ENCODE measurements at places on chromosomes 7 and 10.

DNA sequence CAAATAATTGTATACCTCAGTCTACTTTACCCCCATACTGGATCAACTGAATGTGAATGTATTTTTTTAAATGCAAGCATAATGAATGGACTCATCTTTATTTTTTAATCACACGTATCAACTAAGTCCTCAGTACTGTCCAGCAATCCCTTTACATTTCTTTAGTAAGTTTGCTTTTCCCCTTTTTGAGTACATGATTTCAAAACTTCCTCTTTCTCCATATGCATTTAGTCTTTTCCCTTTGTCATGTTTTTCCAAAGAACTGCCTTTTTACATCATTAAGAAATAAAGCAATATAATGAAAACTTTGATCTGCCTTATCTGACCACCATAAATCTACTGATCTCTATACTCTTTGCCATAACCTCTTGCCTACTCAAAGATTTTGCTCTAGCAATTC is 182.5 kb upstream of the AKR1E2 start:
- no peak for DNase-seq

- DNase-seq = no peak
Observed at GRCh38 chr7:69678494-69679187, 80.4 kb downstream of the AUTS2 start.

GRCh38 chr7:82384051-82384464 is 59.5 kb downstream of the CACNA2D1 start:
- no peak for DNase-seq

DNA sequence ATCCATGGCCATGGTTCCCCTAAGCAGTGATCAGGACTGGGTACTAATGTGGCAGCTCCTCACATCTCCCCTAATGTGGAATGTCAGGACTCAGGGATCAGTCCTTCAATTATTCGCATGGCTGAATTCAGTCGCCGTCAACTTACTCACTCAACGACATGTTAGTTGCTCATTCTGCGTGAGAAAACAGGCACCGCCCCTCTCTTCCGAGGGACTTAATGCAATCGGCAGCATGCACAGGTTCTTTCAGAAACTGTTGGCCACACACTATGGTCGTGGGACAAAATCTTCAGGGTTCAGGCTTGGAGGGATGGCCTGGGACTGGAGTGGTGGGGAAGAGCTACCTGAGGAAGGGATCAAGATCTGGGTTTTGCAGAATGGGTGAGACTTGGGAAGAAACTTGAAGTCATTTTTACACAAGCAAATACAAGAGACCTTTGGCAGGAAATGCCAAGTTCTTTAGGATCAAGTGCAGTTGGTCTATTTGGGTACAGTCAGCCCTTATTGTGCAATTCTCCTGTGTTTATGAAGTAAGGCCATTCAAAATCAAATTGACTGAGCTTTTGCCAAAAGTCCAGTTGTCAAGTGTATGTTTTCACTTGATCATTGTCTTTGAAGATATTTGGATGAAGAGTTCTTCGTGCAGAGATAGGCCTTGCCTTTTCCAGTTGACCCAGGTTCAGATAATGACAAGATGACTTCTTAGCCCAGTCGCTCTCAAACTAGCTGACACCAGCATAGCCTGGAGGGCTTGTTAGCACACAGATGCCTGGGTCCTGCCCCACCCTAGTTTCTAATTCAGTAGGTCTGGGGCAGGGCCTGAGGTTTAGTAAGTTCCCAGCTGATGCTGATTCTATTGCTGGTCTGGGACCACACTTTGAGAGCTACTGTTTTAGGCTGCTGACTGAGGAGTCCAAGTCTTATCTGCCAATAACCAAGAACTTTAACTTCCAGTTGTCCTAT is 48.5 kb downstream of the LRRC18 start:
- no peak for DNase-seq

DNA sequence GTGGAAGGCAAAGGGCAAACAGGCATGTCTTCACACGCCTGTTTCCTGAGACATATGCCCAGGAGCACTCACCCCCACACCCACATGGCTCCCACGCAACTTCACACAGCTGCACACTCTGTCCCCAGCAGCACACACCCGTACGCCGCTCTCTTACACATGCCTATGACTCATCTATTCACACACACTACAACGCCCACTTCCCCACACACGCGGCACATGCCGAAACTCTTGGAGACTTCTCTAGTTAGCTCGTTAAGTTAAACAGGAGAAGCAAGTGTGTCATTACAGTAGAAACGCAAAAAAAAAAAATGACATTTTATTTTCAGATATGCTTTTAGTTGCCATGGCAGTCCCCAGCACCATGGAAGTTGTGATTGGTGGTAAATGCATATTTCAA is 6.7 kb downstream of the CALN1 start:
- peak; percentile 68 for DNase-seq

DNA sequence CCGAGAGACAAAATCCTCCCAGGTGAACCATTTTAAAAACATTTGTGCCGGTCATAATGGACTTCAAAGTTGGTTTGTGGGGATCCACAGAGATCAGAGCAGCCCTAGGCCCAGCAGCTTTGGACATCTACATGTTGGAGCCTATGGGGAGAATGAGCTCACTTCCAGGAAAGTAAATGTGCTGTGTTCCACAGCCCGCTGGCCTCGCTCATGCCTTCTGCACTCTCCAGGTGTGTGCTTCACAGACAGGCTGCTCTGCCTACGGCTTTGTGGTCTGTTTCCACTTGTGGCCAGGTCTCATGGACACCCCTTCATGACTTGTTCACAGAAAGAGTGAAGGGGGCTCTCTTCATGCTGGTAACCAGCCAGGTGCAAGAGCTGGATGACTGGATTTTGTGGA is 141.6 kb downstream of the ADARB2 start:
- no peak for DNase-seq

- no peak for DNase-seq
Observed at GRCh38 chr7:52209614-52210013, 825.8 kb upstream of the POM121L12 start.

- no peak for DNase-seq
Observed at GRCh38 chr7:80794631-80795573, 123.9 kb downstream of the SEMA3C start.

DNA sequence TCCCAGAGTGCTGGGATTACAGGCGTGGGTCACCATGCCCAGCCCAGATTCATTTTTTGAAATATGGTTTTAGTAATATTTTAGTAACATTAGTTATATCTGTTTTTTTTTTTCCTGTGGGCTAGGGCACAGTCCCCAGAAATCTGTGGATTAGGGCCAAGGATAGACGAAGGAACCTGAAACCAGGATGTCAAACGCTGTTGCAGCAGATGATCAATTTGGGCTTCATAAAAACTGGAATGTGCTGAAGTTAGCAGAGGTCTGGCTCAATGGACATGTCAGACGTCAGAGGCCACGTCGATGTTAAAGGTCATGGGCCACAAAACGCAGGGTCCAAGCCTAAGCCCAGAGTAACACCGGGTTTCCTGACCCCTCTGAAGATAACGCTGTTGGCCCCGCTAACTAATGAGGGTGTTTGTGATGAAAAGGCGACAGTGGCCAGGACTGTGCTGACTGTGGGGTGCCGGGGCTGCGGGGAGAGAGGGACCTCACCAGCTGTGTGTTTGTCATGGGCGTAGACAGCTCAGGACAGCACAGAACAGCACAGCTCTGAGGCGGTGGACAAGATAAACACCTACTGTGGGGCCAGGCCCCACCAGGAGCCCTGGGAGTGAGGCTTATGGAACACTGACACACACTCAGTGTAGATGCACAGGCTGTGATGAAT is 23.8 kb upstream of the GTPBP4 start:
- DNase-seq = no peak

DNA sequence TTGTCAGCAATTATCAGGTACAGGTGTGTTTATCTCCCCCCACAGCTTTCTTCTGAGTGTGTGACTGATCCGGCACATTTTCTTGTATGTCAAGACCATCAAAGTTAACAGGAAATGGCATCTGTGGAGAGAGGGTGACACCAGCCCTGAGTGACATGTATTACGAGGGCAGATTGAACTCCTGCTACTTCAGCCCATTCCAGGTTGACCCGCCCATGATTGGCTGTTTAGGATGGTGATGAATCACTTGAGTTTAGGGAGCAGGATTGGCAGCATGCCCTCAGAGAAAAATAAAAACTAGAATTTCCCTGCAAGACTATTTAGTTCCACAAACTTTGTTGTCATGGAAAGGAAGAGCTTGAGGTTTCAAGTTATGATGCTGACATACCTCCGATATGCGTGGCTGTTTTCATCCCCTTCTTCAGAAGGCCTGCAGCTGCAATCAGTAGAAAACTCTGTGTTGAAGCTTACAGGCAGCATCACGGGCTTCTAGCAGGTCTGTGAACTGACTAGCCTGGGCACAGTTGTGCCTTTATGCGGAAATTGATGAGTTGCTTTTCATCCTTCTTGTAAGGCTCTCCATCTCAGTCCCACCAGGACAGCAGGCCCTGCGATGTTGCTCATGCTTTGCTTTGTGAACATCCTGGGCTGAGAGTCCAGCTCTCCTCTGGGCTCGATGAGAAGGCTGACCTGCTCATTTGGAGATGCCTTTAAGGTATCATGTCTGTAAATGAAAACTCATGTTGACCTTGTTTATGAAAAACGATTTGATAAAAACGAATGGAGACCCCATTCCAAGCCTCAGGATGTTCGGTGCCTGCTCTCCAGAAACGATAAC is 8.0 kb upstream of the CELF2 start:
- DNase-seq = peak; percentile 18

GRCh38 chr10:60728056-60728455 is 50.2 kb upstream of the CDK1 start:
- no peak for DNase-seq

- DNase-seq = no peak
Observed at GRCh38 chr7:94662548-94662947, 6.6 kb upstream of the SGCE start.

GRCh38 chr10:108791030-108791429 is 1132.3 kb downstream of the XPNPEP1 start:
- DNase-seq = no peak

DNA sequence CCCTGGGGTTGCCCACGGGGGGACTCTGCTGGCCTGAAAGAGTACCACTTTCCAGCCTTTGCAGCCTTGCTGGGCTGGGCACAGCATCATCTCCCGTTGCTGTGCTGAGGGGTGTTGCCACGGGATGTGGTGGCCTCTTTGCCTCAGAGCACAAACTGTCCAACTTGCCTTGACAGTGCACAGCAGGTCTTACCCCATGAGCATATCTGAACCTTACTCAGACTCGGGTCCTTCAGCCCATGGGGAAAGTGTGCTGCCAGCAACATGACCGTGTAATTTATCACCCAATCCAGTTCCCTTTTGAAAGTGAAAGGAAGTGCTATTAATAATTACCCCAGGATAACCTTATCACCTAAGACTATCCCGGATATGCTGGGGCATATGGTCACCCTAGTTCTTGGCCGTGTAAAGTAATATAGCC is 46.8 kb downstream of the TBXAS1 start:
- DNase-seq = no peak

GRCh38 chr10:88069338-88069737 is 205.9 kb downstream of the PTEN start:
- no peak for DNase-seq

DNA sequence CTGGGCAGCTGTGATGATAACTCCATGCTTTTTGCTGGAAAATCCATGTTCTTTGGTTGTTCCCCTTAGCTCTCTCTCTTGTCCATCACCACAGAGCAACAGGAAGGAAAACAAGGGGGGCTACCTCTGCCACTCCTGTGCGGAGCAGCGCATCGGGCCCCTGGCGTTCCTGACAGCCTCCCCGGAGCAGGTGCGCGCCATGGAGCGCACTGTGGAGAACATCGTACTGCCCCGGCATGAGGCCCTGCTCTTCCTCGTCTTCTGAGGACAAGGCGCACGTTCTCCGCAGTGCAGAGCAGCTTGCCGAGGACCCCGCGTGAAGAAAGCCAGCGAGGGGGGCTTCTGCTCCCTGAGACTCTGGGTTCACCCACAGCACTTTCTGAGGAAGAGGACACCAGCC is 40.3 kb downstream of the IL15RA start:
- DNase-seq = no peak

- DNase-seq = no peak
Observed at GRCh38 chr10:79335094-79335469, 12.2 kb upstream of the PPIF start.

DNA sequence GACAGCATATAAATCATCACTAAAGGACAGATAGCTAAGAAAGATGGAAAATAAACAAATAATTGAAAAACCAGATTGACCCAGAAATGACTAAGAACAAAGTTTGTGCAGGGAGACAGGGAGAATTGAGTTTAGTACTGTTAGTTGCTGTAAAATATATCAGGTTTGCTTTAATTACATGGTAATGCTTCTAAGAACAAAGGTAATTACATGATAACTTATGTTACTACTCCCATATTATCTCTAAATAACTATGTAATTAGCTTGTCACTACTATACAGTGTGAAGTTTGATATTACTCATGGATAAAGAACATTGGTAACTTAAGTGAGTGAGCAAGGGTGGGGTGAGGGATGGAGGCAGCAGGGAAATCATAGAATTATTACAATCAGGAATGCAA is 135.2 kb upstream of the KAT6B start:
- DNase-seq = no peak

DNA sequence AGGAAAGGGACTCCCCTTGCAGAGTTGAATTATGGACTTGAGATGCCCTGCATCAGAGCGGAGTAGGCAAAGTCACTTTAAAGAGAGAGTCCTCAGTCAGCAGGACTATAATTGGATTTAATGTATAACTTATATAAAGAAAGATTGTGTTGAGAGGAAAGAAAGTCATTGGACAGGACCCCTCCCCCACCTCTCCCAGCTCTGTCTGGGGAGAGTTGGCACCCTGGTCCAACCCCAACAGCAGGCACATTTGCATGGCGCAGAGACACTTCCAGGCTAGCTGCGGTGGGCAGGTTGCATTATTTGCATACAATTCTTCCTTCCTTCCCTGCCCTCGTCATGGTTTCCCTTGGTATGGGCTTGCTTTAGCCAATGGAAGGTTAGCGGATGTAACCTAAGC is 46.1 kb upstream of the NPTX2 start:
- no peak for DNase-seq

GRCh38 chr10:10714327-10714726 is 303.3 kb upstream of the CELF2 start:
- no peak for DNase-seq

DNA sequence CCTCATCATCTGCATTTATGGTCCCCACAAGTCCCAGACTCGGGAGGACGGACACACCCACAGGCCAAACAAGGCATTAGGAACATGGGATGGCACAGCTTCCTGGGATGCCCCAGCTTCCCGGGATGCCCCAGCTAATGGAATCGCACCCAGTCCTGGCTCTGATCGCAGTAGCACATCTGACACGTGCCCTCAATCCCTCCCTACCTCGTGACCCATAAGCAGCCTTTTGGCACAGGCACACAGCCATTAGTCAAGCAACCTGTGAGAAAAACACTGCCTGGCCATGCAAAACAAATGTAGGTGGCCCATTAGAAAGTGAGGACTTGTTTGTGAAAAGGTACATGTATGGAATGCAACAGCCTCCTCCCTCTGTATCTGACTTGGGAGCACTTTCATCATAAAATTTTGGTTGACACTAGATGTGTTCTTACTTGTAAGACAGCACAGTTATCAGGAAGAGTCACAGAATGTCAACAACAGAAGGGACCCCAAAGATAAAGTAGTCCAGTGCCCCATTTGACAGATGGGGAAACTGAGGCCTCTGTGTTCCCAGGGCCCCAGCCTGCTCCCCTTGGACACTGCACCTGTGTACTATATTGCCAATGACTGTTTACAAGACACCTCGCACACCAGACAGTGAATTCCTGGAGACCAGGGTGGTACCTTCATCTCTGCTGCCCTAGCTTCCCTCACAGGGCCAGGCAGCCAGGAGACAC is 34.4 kb downstream of the DLG5 start:
- no peak for DNase-seq

GRCh38 chr7:137943132-137943551 is 58.7 kb downstream of the CREB3L2 start:
- DNase-seq = no peak
